ENCODE measurements at places on chromosomes 1 and 21. TPM values are rescaled to one million over a fixed set of nuclear protein-coding genes. Genes with fewer than 3 reads are reported as not detected.

ALX3 gene
- total RNA-seq: not detected

ANGPTL3 gene
- total RNA-seq: not detected

GRCh38 chr21:45367402-45368351 is 37.3 kb upstream of the COL18A1 start:
- H3K4me3 ChIP-seq: no peak overlapping the region
- no peaks in the 10 kb centered on the region for H3K27me3 ChIP-seq
- peaks cover 59% of the 10 kb centered on the region for H3K4me1 ChIP-seq
- peaks cover 2% of the 10 kb centered on the region for H3K36me3 ChIP-seq
- H3K27ac ChIP-seq: peak overlapping the region; percentile 99

DNA sequence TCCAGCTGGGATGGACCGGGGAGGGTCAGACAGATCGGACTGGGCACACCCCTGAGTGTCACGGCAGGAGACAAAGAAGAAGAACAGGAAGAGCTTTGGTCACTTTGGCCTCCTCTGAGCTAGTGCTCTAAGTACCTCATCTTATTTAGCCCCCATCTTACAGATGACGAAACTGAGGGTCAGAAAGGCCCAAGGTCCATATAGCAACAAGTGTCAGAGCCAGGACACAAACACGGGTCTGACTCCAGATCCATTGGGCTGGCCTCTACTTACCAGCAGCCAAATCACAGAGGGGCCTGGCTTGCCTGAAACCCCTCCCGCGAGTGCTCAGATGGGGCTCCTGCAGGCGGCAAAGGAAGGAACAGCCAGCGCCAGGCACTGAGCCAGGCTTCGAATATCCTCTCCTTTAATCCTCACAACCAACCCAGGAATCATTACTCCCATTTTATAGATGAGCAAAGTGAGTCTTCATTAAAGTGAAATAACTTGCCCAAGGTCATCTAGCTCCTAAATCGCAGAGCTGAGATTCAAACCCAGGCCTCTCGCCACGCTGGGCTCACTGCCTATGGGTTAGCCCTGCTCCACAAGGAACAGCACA is 25.7 kb upstream of the SELENON start:
- no peak for DNase-seq
- no peak overlapping the region for H3K4me3 ChIP-seq

DNA sequence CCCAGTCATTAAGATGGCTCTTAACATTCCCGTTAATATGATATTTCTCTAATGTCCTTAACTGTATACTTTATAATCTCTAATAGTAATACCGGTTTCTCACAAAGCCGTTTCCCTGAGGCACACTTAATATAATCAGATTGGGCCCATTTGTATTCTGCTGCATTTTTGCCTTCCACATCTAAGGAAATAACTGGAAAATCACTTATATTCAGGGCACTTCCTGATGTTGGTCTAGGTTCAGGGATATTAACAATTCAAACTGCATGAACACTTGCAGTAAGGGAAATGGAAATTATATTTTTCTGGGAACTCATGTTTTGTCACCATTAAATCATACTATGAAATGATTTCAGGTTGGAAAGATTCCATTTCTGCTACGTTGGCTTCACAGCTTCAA is 119.8 kb downstream of the TPR start:
- H3K4me3 ChIP-seq: no peak overlapping the region
- no peaks in the 10 kb centered on the region for H3K36me3 ChIP-seq
- H3K27me3 ChIP-seq: peaks cover 10% of the 10 kb centered on the region
- H3K4me1 ChIP-seq: peaks cover 4% of the 10 kb centered on the region

DNA sequence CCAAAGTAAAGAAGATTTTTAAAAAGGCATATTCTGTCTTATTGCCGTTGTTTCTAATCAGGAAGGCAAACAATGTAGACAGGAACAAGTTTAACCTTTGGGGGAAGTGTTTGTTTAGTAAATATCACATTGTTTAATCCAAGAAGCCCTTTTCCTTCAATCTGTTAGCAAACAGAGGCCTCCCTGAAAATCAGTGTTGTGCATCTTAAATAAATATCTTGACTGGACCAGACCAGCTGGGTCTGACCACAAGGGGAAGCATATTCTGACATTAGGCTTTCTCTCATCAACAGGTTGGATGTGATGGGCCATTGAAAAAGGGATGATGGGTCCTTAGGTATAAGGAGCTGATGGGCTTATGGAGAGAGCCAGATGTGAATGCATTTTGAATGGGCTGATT is 81.8 kb upstream of the SGIP1 start:
- H3K27me3 ChIP-seq: no peaks in the 10 kb centered on the region
- H3K36me3 ChIP-seq: no peaks in the 10 kb centered on the region
- peaks cover 38% of the 10 kb centered on the region for H3K4me1 ChIP-seq
- no peak overlapping the region for H3K27ac ChIP-seq

All from osteocyte (in vitro differentiated cells).